ENCODE measurements at places on chromosomes 12 and 14. TPM values are rescaled to one million over a fixed set of nuclear protein-coding genes. Genes with fewer than 3 reads are reported as not detected.

The CALM1 gene
- total RNA-seq: 261 TPM

The ACSM4 gene
- total RNA-seq: not detected

The DCAF4 gene
- 19.3 TPM for total RNA-seq

The IQSEC3 gene
- total RNA-seq: not detected

- DNase-seq: no peak
These were observed 77.5 kb downstream of the LRRC9 start for GRCh38 chr14:59997449-59997848.

DNA sequence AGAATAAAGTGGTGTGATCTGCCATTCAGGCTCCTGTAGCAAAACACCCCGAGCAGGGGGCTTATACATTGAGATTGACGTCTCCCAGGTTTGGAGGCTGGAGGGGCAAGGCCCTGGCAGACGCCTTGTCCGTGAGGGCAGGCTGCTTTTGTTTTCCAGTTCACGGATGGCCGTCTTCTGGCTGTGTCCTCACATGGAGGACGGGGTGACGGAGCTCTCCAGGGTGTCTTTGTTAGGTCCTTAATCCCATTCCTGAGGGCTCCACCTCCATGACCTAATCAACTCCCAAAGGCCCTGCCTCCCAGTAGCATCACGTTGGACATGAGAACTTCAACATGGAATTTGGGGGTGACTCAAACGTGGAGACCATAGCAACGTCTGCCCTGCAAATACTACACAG is 147.7 kb downstream of the KIF26A start:
- no peak for DNase-seq

DNA sequence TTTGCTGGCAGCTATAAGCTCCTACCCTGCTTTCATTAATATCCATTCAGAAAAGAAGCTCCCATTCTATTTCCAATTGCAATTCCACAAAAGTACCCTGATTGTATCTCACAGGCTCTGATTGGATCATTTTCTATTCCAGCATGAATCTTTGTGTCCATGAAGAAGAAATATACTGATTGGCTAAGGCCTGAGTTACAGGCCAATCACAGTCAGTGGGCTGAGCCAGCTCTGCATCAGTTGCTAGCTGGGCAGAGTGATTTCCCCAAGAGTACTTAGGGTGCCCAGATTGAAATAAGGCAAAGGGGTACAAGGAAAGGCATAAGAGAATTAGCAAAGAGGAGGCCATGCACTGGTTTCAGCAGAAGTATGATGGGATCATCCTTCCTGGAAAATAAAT is 14.4 kb downstream of the ART4 start:
- DNase-seq: no peak

DNA sequence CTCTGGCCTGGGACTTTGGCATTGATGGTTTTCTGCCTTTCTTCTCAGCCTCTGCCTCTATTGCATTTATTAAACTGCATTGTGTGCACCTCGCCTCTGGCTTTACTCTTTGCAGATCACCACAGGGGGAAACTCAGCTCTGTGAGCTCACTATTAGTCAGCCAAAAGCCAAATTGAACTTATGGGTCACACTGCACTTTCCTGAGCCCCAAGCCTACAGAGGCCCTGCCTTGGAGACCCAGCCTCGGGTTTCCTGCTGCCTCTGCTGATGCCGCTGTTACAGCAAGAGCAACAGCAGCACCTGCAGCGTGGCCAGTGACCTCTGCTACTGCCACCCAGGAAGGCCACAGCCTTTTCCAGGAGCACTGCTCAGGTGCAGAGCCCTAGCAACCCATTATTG is 122.5 kb downstream of the DAD1 start:
- no peak for DNase-seq

GRCh38 chr12:53179687-53180219 is 769 bp upstream of the ZNF740 start:
- DNase-seq: no peak

DNA sequence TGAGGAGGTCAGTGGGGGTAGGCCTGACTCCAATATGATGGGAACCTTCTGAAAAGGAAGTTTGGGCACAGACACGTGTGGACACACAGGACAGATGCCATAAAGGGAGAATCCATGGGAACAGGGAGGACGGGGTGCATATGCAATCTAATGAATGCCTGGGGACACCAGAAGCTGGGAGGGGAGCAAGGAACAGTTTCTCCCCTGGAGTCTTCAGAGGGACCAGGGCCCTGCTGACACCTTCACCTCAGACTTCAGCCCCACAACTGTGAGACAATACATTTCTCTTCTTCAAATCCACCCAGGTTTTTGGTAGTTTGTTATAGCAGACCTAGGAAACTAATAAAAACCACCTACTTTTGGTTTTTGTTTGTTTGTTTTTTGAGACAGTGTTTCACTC is 35.2 kb upstream of the CLIP1 start:
- DNase-seq: no peak
